Activated T-cell treated with anti-CD3 and anti-CD28 coated beads for 48 hours (primary cell): ENCODE measurements at places on chromosomes 16 and 17.

DNA sequence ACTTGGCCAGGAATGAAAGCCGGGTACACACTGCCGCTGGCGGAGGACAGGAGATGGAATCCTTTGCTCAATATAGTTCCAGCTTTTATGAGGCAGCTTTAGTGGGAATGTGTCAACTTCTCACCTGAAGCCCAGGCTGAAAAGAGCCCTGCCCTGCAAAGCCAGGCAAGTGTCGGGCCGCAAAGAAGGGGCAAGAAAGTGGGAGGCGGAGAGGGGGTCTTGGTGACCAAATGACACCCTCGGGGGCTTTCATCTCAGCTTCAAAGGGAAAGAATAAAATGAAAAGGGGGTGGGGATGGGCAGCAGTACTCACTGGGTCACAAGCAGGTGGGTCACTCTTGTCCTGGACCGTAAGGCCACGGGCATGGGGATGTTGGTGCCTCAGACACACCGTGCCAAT lies 62.9 kb downstream of the C16orf95 start:
- no peak for DNase-seq

GRCh38 chr16:57131351-57131970 lies 39.1 kb downstream of the CPNE2 start:
- DNase-seq = no peak

DNA sequence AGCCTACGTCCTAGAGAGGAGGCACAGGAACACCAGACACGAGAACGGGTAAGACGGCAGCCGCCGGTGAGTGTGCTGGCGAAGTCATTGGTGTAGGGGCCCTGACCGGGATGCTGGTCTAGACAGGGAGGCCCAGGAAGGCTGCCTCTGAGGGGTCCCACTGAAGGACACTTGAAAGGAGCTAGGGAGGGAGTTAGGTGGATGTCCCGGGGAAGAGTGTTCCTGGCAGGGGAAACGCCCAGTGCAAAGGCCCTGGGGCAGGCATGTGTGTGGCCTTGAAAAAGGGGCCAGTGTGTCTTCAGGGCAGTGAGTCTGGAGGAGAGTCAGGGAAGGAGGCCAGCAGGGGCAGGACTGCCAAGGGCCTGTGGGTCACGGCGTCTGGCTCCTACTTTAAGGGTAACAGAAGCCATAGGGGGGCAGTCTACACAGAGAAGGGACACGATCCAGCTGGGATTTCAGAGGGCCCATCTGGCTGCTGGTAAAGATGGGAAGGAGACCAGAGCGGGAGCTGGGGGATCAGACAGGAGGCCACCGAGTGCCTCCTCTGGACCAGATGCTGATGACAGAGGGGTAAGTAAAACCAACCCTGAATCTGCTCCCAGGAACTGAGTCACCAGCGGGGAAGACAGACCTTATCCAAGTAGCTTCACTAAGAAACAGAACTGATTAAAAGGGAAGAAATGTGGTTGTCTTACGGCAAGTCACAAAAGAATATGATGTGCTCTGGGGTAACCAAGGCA lies 115.9 kb downstream of the LITAF start:
- DNase-seq = no peak

DNA sequence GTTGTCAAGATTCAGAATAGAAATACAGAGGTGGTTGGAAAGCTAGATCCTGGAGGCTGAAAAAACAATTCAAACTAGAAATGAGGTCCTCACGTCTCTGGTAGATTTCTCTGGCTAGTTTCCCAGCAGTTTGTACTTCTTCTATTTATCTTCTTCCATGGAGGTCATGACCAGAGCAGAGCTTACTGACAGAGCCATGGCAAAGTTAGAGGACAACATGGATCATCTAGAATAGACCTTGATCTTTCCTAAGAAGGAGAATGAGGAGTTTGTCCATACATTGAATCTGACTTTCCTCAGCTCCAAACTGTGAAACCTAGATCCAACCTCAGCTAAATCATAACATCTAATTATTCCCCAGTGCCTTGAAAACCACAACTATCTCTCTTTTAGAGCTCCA lies 900.8 kb upstream of the GOT2 start:
- no peak for DNase-seq

DNA sequence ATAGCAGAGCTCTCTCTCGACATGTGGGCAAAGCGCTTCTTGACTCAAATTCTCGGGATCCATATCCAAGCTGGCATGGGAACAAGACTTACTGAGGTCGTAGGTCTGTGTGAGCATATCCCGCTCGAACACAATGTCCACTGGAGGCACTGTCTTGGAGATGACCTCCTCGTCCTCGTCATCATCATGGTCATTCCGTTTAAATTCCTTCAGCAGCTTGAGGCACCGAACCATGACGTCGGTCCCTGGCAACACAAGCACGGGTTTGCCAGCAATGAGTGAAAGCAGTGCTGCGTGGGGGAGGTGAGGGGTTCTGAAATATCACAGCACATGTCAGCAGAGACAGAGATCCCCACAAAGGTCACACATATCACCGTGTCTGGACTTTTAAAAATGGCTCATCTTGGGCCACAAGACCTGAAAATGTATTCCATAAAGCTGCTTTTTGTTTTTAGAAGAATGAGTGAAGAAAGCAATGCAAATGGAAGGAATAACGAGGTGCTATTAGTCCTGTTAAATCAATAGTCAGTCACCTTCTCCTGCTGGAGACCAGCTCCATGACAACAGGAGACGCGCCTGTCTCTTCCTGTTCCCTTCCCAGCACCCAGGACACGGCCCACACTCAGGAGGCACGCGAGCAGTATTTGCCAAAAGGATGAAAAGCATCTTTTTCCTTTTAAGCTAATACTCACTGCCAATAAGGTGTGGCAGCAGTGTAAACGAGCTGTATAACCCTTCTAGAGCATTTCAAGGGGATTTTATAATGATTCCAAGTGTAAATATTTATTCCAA lies 37.9 kb downstream of the GTF3C1 start:
- no peak for DNase-seq

DNA sequence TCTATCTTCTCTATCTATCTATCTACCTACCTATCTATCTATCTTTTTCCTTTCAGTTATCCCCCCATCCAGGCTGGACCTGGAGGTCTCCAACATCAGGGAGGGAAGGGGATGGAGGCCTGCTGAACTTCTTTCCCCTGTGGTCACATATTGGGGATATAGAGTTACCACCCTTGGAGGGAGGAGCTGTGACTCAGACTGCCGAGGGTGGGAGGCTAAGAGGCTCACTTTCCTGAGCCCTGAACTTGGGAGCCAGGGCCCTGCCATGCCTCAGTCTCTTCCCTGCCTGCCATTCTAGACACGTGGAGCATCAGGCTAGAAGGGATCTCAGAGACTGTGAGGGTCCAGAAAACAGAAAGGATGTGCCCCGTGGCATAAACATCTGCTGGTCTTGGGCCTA lies 8.4 kb downstream of the LRRC3C start:
- no peak for DNase-seq

DNA sequence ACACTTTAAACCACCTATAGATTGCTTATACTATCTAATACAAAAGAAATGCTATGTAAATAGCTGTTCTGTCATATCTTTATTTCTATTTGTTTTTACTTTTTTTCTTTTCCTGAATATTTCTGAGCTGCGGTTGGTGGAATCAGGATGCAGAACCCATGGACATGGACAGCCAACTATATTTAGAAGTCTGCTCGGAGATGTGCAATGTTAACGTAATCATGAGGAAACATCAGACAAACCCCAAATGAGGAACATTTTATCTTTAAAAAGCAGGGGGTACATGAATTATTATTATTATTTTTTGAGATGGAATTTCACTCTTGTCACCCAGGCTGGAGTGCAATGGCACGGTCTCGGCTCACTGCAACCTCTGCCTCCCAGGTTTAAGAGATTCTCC lies 31.4 kb upstream of the GHDC start:
- no peak for DNase-seq

DNA sequence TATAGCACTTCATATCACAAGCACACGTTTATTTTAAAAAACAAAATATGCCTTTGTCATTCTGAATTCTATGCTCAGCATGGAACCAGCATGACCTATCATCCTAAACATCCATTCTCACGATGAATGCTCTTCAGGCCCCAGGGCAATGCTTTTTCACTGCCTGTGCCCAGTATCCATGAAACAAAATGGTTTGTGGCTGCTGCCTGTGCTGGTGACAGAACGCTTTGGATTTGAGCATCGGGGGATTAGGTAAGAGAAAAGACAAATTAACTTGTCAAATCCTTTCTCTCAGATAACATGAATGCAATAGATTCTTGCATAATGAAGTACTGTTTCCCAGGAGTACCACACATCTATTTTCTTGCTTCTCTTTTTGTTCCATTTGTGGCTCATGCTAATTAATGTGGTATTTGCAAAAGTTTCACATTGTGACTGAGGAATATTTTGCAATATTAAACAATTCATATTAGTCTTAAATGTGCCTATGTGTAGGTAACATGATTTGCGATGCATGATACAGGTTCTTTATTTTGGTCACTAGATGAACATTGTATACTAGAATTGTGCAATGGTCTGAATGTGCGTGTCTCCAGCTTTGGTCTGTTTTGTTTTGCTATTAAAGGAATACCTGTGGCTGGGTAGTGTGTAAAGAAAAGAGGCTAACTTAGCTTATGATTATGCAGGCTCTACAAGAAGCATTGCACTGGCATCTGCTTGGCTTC lies 25.8 kb upstream of the SRSF1 start:
- DNase-seq = no peak

GRCh38 chr17:43799047-43799446 lies 18.8 kb downstream of the CFAP97D1 start:
- DNase-seq = no peak

GRCh38 chr17:2456475-2456874 lies 55.2 kb downstream of the METTL16 start:
- no peak for DNase-seq

DNA sequence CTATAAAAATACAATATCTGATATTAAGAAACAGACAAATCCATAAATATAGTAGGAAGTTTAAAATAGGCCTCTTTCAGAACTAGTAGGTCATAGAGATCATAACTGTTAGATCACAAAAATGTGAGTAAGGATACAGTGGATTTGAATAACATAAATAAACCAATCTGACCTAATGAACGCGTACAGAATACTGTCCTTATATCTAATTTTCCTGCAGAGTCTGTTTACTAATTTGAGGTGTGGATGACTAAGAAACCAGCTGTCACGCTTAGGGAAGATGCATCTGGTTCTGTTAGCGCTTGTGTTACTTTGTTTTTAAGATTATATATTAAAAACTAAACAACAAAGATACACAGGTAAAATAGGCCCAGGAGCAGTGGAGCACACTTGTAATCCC lies 14.8 kb downstream of the CPD start:
- no peak for DNase-seq

GRCh38 chr17:49523706-49524472 lies 28.8 kb downstream of the NGFR start:
- DNase-seq = no peak

DNA sequence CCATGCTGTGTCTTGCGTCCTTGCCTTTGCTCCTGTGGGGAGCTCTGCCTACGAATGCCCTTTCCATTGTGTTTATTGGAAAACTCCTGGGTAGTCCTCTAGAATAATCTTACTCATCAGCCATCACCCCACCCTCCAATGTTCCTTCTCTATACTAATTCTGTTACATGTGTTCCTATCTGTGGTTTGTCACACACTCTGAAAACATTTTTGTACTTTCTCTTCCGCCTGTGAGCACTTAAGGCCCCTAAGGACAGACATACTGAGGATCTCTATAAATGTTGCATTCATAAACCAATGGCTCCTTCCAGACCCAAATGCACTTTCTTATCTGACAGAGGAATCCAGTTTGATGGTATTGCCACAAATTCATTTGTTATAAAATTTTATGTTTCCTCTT lies 53.9 kb upstream of the MON1B start:
- DNase-seq = no peak

DNA sequence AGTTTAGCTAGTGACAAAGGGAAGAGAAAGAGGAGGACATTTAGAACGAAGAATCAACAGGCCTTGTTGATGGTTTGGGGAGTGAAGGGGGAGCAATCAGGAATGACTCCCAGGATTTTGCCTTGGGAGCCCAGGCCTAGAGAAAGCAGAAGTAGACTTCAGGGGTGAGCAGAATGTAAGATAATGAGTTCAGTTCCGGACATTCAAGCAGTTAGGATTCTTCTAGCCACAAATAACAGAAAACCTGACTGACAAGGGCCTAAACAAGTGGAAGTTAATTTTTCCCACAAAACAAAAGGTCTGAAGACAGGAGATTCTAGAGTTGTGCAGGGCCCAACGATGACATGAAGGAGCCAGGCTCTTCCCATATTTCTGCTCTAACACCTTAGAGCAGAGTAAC lies 45.9 kb downstream of the SKAP1 start:
- DNase-seq = no peak

GRCh38 chr16:83633286-83633685 lies 174.5 kb upstream of the HSBP1 start:
- DNase-seq = no peak

GRCh38 chr17:19453296-19453695 lies 42.3 kb downstream of the RNF112 start:
- no peak for DNase-seq

- no peak for DNase-seq
Observed at GRCh38 chr17:49640556-49640955, 37.3 kb downstream of the SPOP start.

DNA sequence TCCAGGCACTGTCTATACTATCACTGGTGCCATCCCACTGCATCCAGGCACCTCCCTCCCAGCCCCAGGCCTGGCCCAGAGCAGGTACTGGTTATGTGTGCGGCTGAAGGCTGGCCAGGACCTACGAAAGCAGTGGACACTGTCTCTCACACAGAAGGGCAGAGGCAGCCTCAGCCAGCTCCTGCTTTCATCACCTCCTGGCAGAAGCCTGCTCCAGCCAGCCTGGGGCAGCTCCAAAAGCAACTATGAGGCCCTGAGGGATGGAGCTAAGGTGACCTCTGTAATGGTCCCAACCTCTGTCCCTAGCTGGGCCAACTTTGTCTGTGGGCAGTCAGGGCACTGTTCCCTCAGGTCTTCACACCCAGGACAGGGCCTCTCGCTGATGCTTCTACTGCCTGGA lies 18.8 kb downstream of the HSD11B2 start:
- no peak for DNase-seq

- no peak for DNase-seq
Observed at GRCh38 chr16:79721270-79721669, 120.7 kb upstream of the MAF start.

- DNase-seq = no peak
Observed at GRCh38 chr16:89300976-89301360, 83.5 kb downstream of the ZNF778 start.

DNA sequence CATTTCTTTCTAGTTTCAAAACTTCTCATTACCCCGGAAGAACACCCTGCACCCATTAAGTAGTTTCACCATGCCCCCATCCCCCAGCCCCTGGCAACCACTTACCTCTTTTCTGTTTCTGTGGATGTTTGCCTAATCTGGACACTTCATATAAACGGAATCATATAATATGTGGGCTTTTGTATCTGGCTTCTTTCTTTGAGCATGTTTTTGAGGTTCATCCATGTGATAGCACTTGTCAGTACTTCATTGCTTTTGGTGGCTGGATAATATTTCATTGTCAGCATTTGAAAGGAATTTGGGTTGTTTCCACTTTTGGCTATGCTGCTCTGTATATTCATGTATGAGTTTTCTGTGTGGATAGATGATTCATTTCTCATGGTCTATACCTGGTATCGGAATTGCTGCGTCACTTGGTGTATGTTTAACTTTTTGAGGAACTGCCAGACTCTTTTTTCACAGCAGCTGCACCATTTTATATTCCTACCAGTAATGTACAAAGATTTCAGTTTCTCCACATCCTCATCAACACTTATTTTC lies 30.0 kb upstream of the SLC5A10 start:
- DNase-seq = no peak

GRCh38 chr17:15966879-15967248 lies 21.9 kb downstream of the ADORA2B start:
- no peak for DNase-seq
